ENCODE measurements at places on chromosomes 7 and 10. TPM values are rescaled to one million over a fixed set of nuclear protein-coding genes. Genes with fewer than 3 reads are reported as not detected.

ACTL6B gene
- total RNA-seq = not detected

EZH2 gene
- 24.0 TPM for total RNA-seq

SVIL gene
- total RNA-seq = 45.6 TPM

RAMP3 gene
- 0.43 TPM for total RNA-seq

PLCE1 gene
- 0.06 TPM for total RNA-seq

SLC26A5 gene
- total RNA-seq = 0.22 TPM

MUC3A gene
- not detected for total RNA-seq

CROT gene
- 11.8 TPM for total RNA-seq

AGAP5 gene
- 17.0 TPM for total RNA-seq

HMX3 gene
- total RNA-seq = not detected

ASIC3 gene
- total RNA-seq = 11.9 TPM

AGR2 gene
- total RNA-seq = not detected

SPDYE2B gene
- total RNA-seq = not detected

PNLIP gene
- not detected for total RNA-seq

PFKP gene
- total RNA-seq = 60.7 TPM

SSMEM1 gene
- total RNA-seq = not detected

OPN1SW gene
- total RNA-seq = not detected

FAM131B gene
- total RNA-seq = 3.6 TPM

AKR1D1 gene
- total RNA-seq = not detected

POLR2J3 gene
- total RNA-seq = 228 TPM

LLCFC1 gene
- total RNA-seq = not detected

C10orf53 gene
- not detected for total RNA-seq

PROSER2 gene
- total RNA-seq = 4.0 TPM

C10orf105 gene
- total RNA-seq = 0.16 TPM

EN2 gene
- total RNA-seq = not detected

PAX2 gene
- total RNA-seq = not detected

All from T-cell (primary cell).